Fibroblast of skin of scalp (primary cell): ENCODE measurements at places on chromosomes 16 and 17.

GRCh38 chr17:18910881-18911280, 41.1 kb upstream of the SLC5A10 start:
- DNase-seq, result no peak

DNA sequence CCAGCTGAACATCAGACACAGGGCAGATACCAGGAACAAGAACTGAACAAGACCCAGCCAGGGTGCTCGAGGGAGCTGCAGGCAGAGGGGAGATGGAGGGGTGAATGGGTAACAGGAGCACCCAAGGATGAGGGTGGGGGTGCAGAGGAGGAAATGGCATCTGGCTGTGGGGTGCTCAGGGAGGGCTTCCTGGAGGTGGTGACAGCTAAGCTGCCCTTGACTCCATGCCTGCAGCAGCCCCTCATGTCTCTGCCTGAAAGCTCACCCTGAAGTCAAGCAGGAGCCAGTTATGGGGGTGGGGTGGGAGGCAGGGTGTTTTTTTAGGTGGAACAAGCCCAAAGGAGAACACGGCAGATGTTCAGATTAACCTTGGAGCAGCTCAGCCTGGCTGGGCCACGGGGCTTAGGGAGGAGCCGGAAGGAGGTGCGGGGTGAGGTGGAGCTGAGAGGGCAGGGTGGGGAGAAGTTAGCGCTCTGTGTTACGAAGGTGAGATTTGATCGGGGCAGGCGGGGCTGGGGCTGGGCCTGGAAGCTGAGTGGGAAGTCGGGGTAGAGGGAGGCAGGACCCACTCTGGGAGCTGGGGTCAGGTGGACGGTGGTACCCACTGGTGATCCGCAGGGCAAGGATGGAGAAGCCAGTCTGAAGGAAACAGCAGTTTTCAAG, 143.0 kb downstream of the ENGASE start:
- DNase-seq, result no peak

DNA sequence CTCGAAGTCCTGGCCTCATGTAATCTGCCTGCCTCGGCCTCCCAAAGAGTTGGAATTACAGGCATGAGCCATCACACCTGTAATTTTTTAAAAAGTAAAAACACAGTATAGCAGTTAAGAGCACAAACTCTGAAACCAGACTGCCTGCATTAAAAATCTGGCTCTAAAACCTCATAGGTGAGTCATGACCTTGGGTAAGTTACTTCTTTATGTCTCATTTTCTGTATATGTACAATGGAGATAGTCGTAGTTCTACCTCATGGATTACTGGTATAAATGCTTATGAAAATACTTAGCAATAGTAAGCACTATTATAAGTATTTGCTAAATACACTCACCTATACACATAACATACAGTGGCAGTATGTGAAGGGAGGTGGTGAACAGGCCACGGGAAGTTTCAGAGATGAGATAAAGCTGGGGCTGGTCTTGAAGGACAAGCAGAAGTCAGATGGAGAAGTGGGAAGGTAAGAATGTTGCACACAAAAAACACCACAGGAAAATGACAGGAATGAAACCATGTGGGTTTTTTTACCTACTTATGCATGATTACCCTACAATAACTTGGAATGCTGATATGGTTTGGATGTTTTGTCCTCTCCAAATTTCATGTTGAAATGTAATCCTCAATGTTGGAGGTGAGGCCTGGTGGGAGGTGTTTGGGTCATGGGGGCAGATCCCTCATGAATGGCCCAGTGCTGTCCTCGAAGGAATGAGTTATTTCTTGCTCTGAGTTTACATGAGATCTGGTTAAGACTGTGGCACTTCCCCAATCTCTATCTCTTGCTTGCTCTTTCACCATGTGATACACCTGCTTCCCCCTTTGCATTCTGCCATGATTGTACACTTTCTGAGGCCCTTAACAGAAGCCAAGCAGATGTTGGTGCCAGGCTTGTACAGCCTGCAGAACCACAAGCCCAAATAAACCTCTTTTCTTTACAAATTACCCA, 33.9 kb downstream of the ZNF652 start:
- no peak for DNase-seq

DNA sequence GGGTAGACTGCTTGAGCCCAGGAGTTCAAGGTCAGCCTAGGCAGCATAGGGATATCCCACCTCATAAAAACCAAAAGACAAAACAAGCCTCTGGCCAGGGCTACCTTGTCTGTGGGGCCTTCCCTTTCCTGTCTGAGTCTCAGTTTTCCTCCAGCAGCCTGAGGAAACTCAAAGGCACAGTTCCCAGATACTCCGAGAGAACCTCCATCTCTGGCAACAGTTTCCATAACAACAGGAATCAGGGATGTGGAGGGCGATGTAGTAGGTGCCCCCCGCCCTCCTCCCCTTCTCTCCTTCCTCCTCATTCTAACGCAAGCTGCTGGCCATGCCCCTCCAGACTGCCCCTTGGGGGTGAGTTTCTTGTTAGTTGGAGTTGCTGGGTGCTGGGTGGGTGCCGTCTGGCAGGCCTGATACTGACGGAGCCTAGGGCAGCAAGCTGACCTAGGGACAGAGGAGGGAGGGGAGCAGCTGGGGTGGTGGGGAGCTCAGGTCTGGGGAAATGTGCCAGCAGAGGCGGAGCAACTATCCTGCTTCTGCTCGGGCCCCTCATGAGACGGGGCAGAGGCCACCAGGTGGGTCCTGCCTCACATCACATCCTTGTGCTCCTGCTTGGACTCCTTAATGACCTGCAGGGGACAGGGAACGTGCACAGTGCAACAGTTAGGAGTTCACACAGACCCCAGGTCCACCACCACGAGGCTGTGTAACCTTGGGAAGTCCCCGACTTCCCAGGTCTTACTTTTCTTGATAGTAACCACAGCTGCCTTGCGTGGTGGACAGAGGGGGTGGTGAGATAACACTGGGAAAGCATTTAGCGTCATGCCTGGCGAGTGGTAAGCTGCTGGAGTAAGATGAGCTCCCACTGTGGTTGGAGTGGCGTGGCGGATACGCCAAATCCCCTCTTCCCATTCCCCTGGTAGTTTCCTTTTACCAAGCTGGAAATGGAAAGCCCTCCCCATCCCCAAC, 7.8 kb upstream of the EFTUD2 start:
- no peak for DNase-seq

GRCh38 chr17:2925011-2925410, 128.8 kb downstream of the RAP1GAP2 start:
- no peak for DNase-seq

- no peak for DNase-seq
These were observed 65.6 kb downstream of the WIPI1 start for GRCh38 chr17:68391561-68392268.

- DNase-seq, result no peak
These were observed 11.9 kb upstream of the CYTH1 start for GRCh38 chr17:78793968-78794367.

DNA sequence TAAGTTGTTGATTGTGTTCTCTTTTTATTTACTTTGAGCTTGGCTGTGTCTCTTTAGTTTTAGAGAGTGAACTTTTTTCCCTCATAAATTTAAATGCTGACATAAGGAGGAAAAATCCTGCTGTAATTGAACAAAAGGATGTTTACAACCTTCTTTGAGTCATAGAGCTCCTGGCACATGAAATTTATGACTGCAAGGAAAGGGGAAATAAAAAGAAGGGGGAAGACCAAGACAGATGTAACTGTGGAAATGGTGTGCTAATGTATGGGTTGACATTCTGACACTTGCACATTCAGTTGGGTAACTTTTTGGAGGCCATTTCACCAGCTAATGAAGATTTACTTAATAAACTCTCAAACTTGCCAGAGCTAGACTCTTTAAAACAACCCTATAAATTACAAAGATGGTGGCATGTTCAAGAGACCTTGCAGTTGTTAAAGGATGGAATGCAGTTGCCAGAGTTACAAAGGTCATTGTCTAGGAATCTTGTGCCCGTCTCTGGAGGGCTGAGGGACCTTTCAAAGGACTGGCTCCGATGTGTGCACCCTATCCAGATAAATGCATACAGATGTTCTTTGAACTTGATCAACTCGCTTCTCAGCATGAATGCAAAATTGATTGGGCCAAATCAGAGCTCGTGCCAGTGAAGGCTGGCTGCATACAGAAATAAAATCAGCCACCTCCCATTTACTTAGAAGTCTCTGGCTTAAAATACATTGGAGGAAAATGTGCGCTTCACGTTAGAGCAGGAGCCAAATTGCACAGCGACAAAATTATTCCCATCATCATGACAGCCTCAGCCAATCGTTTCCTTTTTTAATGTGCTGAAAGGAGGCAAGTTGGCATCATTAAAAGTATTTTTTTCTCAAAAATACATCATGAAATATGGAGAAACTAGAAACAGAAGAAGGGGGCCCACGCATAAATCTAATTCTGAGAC, 289.0 kb upstream of the XYLT1 start:
- no peak for DNase-seq

DNA sequence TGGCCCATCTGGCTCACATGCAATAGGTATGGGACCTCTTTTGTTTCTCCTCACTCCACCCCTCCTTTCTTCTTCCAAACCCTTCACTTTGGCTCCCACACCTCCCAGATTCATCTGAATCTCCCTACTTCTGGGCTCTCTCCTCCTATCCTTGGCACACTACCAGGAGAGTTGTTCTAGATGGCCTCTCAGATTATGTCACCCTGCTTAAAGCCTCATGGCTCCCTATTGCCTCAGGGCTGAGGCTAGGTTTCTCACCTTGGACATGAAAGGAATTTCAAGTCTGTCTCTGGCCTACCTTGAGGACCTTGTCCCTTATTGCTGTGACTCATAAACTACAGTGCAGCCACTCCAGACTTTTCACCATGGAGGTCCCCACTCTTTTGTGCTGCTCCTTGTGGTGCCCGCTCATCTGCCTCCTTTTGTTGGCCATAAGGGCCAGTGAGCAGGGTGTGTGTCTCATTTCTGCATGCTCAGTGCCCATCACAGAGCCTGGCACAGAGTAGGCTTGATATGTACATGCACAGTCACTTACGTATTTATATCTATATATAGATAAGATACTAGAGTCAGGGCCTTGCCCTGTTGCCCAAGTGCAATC, 1.0 kb upstream of the MFAP4 start:
- DNase-seq, result peak; percentile 87

DNA sequence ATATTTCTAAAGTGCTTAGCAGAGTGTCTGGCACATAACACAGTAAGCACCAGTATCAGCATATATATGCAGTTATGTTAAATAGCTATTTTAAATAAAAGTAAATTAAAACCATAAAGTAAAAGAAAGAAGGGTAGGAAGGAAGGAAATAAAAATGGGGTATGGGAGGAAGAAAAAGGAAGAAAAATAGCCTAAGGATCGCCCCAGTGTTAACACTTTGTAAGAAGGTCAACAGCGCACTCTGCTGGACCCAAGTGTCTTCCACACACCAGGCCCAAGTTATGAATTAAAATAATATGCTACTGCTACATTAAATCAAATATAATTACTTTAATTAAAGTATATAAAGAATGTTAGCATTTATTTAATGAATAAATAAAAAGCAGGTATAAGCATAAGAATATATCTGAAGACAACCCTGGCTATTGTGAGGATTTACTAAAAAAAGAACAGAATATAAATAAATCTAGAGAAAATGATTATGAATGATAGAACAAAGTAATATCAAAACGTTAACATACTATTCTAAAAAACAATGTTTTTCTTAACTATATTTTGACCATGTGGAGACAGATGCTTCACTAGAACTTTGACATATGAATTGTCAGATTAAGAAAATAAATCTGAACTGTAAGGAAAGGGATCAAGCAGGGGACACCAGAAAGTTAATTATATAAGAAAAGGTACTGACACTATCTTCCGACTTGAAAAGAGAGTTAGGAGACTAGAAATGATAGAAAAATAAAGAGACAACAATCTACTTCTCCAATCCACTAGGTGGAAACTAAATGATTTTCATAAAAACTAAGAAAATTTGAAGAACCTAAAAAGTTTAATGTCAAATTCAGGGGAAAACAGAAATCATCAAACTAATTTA, 25.9 kb downstream of the BRIP1 start:
- DNase-seq, result peak; percentile 72
